ENCODE measurements at places on chromosomes 2 and 18. TPM values are rescaled to one million over a fixed set of nuclear protein-coding genes. Genes with fewer than 3 reads are reported as not detected.

GRCh38 chr2:70978341-70979179, at the start of gene ANKRD53:
ANKRD53 (plus strand) TSS chr2:70978630; CDS start chr2:70978646, 16 bp downstream.
- DNase-seq, result peak; percentile 54

Gene IL36G
- total RNA-seq, result not detected

- no peak for DNase-seq
These were observed 24.6 kb upstream of the RNU4ATAC start for GRCh38 chr2:121505986-121506586.

- DNase-seq, result no peak
These were observed 64.9 kb downstream of the C1D start for GRCh38 chr2:67997903-67998302.

- peak; percentile 71 for DNase-seq
These were observed 66.3 kb upstream of the GLI2 start for GRCh38 chr2:120669121-120669952.

Measured in tongue (tissue), 3 donors.